NCI-H446 treated with DMSO at 0.1 percent for 48 hours (cell line): ENCODE measurements at places on chromosomes 5 and 9.

GRCh38 chr9:123208626-123209174 is 59.7 kb downstream of the STRBP start:
- DNase-seq = no peak

- no peak for DNase-seq
Measured at GRCh38 chr5:36367524-36367923, 65.8 kb upstream of the RANBP3L start.

- DNase-seq = no peak
Measured at GRCh38 chr5:111752426-111752965, 4.5 kb downstream of the NREP start.

GRCh38 chr5:22557251-22557650 is 295.9 kb downstream of the CDH12 start:
- DNase-seq = no peak

GRCh38 chr9:92179286-92180001 is 64.2 kb upstream of the SPTLC1 start:
- no peak for DNase-seq
